HFFc6 (cell line): ENCODE measurements at places on chromosomes 11 and 22.
A peak's percentile ranks its signal among the peaks of the same experiment; 100 is the strongest.

GRCh38 chr11:81219661-81220060, 1514.0 kb downstream of the FAM181B start:
- no peak for DNase-seq

- peak; percentile 72 for DNase-seq
Observed at GRCh38 chr11:109939166-109939810, 153.9 kb upstream of the ZC3H12C start.

DNA sequence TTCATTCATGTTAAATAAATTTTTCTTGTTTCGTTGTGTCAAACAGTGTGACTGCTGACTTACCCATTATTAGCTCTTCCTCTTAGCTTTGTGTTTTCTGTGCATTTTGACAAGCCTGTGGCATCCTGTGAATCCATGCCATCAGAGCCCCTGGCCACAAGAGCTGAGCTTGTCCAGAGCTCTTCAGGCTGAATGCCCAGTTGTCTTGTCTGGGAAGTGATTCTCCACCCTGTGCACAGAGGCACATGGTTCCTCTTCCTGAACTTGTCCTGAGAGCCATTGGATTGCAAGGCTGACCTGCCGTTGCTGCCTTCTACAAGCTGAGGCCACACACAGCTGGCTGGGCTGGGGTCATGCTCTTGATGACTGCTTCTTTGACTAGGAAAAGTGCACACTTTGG, 64.1 kb downstream of the PPP6R3 start:
- no peak for DNase-seq

- DNase-seq = peak; percentile 6
Observed at GRCh38 chr22:29877620-29878019, 5.4 kb upstream of the MTMR3 start.

GRCh38 chr11:110355011-110355744, 58.8 kb upstream of the RDX start:
- DNase-seq = no peak

GRCh38 chr22:20396639-20397038, 2.7 kb downstream of the ZNF74 start:
- DNase-seq = no peak

- no peak for DNase-seq
Observed at GRCh38 chr11:125451400-125452124, 44.5 kb downstream of the FEZ1 start.

- no peak for DNase-seq
Observed at GRCh38 chr22:35894464-35894878, 134.2 kb downstream of the RBFOX2 start.

DNA sequence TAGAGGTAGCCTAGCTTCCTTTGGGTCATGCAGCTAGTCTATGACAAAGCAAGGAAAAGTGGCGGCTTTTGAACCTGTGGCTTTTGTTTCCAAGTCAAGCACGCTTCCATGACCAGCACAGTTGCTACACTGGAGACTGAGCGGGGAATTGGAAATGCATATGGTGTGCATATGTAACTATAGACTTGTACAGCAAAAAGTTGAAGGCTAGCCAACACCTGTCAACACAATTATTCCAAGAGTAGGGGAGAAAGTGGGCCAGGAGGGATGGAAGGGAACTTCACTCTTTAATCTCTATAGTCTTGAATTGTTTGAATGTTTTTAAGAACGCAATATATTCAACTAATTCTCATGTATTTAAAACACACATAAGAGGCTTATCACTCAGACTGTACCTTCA, 218.5 kb upstream of the CADM1 start:
- DNase-seq = no peak

DNA sequence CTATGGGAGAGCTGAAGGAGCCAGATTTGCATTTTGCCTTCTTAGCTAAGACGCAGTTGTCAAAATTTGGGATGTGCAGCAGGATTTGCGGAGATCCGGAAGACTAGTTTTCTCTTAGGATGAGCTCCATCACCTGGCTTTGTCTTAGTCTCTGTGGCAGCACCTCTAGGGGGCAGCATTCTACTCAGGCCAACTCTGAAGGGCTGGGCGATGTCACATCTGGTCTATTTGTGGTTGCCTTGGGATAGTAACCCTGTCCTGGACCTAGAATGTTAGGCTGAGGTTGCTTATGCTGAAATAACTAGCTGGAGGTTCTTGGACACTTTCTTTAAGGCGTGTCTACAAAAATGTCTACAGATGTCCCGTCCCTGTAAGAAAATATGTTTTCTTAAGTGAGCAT, 116.2 kb downstream of the FAT3 start:
- DNase-seq = peak; percentile 6

- no peak for DNase-seq
Observed at GRCh38 chr11:87013912-87014825, 23.6 kb upstream of the TMEM135 start.

DNA sequence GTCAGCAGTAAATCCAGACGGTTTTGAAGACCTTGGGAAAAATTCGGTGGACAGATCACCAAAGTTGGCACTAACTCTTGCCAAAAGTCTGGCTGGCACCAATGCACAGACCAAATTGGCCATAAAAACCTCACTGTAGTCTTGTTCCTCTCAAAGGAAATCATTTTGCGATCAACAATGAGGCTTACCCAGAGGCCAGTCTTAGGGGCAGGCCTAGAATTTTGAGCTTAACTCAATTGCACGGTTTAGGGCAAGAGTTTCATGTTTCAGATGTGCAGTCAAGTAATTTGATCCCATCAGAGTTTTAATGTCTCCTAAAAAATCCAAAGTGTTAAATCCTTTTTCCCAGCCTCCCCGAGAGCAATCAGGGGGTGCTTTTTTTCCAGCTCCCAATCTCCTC, 19.0 kb downstream of the MPPED2 start:
- no peak for DNase-seq

DNA sequence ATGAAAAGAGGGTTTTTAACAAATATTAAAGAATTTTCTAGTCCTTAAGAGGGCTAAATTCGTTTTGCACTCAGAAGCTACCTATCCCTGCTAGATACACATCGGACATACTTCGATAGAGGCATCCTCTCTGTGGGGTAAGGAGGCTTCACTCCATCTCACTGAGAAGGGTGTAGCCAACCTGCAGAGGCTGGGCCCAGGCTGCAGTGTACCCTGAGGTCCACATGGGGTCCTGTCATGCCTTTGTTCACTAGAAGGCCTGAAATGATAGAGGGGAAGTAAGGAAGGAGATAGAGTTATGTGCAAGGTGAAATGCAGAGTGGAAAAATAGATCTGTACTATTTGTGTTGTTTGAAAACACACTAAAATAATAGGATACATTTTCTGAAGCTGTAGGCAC, 45.6 kb downstream of the IGSF9B start:
- no peak for DNase-seq
